ENCODE measurements at places on chromosomes 2 and 18. TPM values are rescaled to one million over a fixed set of nuclear protein-coding genes. Genes with fewer than 3 reads are reported as not detected.

The RAPGEF4 gene
- 0.43 TPM for total RNA-seq

DNA sequence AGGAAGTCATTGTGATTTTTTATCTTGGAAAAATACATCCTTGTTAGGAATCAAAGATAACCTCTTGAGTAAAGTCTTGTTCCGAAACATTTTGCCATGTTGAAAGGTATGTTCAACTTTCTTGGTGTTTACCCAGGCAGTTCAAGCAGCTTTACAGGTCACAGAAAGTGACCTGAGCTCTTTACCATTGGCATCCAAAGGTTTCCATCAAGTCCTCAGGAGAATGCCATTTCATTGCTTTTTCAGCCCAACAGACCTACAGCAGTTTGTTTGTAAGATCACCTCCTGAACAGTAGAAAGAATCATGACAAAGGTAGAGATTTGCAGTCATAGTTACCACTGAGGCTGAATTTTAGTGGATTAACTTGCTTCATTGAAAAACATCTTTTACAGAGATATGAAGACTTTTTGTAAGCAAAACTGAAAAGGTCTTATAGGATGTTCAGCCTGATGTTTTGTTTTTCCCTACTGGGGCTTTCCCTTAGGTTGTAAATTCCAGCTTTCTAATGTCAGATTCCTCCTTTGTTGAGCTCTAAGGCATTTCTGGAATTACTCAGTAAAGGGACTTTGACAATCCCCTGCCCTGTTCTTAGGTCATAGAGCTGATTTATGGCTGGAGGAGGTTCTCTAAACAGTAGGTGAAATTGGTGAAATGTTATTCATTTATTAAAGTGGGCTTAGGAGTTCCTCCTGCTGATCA, 236.8 kb upstream of the RBMS1 start:
- no peak for DNase-seq

GRCh38 chr2:33104052-33104623, 157.4 kb downstream of the LTBP1 start:
- DNase-seq: no peak

DNA sequence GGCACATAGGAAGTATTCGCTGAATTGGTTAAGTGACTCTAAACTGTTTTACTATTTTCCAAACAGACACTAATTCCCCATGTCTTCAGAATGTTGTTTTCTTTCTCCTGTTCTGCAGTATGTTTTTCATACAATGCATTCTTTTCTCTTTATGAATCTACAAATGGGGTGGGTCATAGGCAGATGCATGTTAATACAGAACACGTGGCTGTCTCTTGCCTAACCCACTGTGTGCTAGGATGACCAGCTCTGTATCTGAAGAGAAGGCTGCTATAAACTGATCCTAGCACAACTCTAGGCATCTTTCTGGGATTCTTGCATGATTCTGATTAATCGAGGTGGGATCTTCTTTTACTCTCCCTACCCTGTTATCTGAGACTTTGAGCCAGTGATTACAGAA, 826.0 kb downstream of the PLCL1 start:
- no peak for DNase-seq

DNA sequence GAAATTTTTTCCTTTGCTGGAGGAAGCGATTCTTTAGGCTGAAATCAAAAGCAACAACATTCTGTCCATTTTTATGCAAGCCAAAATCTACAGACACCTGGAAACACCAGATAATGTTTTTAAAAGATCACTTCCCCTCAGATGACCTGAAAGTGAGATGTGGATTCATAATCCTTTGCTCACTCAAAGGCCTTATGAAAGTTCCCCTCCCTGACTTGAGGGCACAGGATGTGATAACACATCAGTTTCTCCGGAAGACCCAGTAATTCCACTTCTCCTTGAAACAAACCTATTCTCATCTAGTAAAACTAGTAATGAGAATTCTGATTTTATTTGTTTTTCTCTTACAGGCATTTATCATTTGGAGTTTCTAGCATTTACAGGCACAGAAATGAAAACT, 218.3 kb upstream of the RND3 start:
- DNase-seq: no peak
